Bronchial epithelial cell (primary cell): ENCODE measurements at places on chromosomes 5 and 9.

GRCh38 chr9:95574176-95574575, 57.4 kb upstream of the PTCH1 start:
- DNase-seq = no peak

DNA sequence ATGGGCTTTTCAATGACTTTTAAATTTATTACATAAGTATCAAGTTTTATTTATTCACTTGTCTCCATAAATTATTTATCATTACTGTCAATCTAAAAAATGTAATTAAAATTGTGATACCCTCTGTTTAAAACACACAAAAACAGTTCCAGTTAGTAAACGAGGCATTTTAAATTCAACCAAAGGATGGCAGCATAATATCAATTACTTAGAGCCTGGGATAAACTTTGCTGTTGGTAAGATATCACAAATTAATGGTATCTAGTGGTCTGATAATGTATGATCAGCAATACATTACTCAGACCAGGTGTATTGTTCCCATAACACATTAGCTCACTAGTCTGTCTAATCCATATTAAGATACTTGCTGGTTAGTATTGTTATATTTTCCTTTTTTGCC, 9.6 kb upstream of the IFNE start:
- no peak for DNase-seq

DNA sequence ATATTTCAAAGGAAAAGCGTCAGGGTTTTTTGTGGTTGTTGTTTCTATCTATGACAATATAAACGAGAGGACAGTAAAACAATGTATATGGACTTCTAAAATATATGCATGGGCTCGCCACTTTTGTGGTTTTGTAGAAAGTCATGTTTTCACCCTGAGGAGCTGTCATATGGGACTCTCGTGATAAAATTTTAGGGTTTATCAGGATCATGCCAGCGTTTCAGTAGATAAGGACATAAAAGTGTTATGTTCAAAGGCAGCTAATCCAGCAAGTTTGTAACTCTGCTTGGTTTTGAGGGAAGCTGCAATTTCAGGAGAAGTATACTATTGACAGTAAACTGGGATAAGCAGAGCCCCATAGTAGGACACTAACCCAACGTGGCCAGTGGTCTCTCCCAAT, 120.3 kb downstream of the CDC42SE2 start:
- no peak for DNase-seq

DNA sequence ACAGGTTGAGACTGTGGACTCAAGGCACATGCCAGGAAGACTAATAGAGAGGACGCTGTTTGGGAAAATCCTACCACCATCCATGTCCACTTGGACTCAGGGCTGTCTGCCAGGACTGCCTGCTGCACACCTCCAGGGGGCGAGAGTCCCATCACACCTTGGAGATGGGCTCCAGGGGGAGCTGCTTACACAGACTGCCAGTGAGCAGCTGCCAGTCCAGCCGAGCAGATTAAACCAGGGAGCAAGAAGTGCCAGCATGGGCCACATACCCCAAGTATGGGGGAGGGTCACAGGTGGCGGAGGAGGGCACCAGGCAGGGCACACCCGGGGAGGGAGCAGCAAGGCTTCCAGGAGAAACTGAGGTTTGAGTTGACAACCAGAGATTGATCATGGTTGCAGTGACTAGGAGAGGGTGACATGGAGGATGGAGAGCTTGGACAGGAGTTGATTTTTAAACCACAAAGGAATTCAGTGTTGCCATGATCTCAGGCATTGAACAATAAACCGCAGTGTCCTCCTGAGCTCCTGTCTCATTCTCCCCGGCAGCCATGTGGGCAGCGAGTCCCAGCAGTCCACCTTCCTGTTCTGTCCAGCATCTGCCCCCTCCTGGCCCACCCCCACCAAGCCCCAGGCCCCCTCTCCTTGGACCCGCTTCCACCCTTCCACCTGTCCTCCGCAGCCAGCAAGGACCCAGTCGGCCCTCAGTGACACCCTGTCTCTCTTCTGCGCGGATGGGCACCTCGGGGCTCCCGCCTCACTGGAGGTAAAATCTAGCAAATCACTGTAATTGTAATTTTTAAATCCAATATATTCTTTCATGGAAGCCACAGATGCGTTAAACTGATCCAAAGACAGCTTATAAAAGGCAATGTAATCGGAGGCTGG, 3.1 kb upstream of the VAV2 start:
- DNase-seq = no peak

DNA sequence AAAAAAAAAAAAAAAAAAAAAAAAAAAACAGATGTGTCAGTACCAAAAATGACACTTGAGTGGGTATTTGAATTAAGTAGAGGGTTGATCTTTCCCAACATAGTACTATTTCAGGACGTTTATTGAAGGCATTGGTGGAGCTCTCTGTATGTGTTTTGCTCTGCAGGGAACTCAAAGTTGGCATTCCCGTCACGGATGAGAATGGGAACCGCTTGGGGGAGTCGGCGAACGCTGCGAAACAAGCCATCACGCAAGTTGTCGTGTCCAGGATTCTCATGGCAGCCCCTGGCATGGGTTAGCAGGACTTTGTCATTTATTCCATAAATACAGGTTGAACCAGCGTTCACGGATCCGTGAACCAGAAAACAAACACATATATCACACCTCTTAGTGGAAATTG, 34.9 kb downstream of the SFXN1 start:
- no peak for DNase-seq

GRCh38 chr5:158451203-158451992, 592.5 kb upstream of the CLINT1 start:
- DNase-seq = no peak

DNA sequence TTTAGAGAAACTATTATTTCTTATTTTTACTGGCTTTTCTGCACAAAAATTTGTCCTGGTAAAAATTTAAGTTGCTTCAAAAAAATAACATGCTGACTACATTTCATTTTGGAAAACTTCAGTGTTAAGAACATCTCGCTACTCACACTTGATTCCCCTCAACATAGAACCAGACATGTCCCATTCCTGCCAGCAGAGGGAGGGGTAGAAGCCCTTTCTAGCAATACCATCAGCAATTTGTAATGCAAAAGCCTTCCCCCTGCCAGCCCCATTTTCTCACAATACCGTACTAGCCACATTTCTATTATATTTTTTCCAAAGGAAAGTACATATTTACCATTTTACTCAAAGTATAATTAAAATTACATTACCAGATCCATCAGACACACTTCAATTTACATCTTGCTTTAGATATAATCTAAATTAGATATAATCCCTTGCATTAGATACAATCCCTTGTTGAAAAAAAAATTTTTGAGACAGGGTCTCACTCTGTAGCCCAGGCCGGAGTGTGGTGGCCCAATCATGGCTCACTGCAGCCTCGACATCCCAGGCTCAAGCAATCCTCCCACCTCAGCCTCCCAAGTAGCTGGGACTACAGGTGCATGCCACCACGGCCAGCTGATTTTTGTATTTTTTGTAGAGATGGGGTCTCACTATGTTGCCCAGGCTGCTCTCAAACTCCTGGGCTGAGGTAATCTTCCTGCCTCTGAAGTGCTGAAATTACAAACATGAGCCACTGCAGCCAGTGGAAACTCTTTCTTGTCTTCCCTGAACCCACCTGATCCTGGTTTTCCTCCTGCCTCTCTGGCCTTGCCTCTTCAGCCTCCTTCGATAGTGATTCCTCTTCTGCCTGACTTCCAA, 39.6 kb upstream of the IDNK start:
- peak; percentile 59 for DNase-seq

DNA sequence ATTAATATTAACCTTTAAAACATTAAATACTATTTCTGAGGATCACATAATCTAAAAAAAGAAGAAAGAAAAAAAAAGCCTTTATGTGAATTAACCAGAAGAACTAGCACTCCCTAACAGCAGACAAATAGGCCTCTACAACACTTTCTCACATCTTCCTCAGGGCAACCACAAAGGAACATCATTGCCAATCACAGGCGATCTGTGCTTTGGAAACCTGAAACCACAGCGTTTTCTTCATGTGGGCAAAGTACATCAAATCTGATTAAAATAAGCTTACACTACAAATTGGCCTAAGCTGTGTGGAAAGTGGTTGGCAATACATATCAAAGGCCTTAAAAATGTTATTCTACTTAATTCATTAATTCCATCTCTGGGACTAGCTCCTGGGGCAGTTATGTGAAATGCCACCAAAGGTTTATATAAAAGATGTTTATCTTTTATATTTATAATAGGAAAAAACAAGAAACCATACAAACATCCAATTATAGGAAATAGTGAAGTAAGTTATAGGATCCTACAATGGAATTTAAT, 184.8 kb upstream of the TBCA start:
- DNase-seq = no peak

GRCh38 chr9:123121457-123121856, 88.0 kb downstream of the GPR21 start:
- DNase-seq = no peak

- no peak for DNase-seq
These were observed 25.8 kb upstream of the RNF130 start for GRCh38 chr5:180097163-180097894.

- no peak for DNase-seq
These were observed 8.6 kb downstream of the STC2 start for GRCh38 chr5:173319646-173320045.

- DNase-seq = peak; percentile 2
These were observed 250.2 kb downstream of the CYLC2 start for GRCh38 chr9:103245369-103245768.

DNA sequence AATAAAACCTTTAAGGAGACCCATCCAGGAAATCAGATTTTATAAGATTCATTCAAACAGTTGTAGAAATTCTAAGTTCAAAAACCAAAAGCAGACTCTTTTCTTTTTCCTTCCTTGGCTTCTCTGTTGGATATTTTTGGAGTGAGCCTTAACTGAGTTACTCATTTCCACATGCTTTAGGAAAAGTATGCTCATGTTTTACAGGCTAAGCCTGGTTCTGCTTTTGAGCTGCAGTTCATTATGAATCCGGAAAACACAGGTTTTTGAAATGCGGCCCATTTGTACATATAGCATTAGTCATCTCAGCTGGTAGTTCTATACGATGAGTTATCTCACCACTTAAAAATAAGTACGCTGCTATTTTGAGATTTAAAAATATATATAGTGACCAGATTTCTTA, 156.6 kb upstream of the DMRT1 start:
- peak; percentile 96 for DNase-seq

- DNase-seq = no peak
These were observed 23.8 kb downstream of the RETREG1 start for GRCh38 chr5:16593013-16593412.

GRCh38 chr5:171999877-172000276, 6.6 kb downstream of the FBXW11 start:
- DNase-seq = peak; percentile 58

DNA sequence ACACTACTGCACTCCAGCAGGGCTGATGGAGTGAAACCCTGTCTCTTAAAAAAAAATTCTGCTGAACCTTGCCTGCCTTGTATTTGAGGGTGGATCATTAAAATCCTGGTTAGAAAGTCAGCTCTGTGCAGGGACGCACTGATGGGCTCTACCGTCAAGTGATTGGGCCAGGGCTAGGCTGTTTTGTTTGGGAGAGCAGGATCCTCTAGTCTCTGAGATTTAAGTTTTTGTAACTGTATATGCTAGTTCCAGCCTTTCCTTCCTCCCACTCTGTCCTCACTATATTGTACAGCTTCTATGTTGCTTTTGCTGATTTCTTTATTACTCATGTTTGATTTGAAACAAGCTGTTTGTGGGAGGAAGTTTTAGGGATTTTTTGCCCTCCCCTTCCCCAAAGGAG, 11.5 kb downstream of the DDX4 start:
- no peak for DNase-seq

DNA sequence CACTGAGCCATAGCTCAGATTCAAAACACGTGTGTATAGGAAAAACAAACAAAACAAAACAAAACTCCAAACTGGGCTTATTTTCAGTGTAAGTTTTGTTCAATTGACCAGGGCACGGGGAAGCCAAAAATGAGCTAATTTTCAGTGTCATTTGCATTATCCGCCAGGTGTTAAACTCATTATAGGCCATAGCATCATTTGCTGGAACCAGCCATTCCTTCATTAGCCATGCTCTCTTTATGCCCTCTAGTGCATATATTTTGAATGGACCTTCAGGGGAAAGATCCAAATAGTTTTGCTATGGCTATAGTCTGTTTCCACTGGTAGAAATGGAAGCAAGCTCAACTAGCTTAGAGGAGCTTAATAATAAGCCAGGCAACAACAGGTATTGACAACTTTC, 1205.2 kb upstream of the DMAC1 start:
- no peak for DNase-seq

DNA sequence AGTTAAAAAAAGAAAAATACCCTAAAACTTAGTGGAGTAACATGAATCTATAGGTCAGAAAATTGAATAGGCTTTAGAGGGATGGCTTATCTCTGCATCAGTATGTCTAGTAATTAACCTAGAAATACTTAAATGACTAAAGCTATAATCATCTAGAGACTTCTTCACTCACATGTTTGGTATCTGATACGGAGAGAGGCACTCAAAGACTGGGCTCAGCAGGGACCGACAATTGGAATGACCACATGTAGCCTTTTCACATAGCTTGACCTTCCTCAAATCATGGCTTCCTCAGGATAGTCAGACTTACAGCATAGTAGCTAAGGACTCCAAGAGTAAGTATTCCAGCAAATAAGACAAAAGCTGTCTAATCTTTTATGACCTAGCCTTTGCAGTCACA, 105.3 kb upstream of the RORB start:
- DNase-seq = no peak

DNA sequence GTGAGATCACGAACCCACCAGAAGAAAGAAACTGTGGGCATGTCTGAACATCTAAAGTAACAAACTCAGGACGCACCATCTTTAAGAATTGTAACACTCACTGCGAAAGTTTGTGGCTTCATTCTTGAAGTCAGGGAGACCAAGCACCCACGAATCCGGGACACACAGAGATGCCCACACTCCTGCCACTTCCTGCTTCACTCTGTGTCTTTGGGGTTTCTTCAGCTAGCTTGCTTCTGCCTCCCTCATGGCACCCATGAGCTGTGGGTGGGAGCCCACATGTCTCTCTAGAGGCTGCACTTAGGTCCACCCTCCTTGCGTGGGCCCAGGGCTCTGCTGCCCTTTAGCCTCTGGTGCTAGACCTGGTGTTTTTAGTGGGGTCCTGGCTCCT, 61.2 kb upstream of the CNOT6 start:
- no peak for DNase-seq

DNA sequence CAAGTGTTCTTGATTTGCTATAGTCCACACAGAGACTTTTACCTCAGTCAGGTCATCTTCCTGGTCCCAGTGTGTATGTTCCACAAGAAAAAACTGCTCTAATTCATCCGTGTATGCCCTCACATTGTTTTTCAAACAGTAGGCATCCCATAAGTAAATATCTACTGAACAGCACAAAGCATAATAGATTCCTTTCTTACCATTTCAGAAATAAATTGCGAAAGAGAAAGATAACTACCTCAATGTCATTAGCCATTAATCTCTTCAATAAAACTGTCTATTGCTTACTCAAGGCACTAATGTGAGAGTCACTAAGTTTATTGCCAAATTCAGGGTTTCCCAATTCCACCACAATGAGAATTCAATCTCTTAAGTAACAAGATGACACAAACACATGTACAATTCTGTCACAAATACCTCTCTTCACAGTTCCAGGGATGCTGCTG, 9.6 kb downstream of the FBXW2 start:
- DNase-seq = peak; percentile 77

GRCh38 chr5:58114324-58114723, 345.6 kb downstream of the PLK2 start:
- DNase-seq = peak; percentile 91
